A549 (cell line): ENCODE measurements at places on chromosomes 6 and 20.
A peak's percentile ranks its signal among the peaks of the same experiment; 100 is the strongest.

DNA sequence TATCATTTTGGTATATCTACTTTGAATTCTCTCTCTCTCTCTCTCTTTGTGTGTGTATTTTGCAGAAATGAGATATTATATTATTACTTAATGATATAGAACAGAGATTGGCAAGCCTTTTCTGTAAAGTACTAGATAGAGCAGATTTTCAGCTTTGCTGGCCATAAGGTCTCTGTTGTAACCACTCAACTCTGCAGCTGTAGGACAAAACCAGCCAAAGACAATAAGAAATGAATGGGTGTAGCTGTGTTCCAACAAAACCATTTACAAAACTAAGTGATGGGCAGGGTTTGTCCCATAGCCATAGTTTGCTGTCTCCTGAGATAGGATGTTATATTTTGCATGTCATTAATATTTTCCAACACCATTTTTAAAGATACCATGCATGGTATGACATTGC, 91.2 kb upstream of the TSHZ2 start:
- DNase-seq = no peak

GRCh38 chr6:82957171-82957867, 108.3 kb downstream of the UBE3D start:
- DNase-seq = no peak

- DNase-seq = no peak
These were observed 149.0 kb downstream of the HACE1 start for GRCh38 chr6:104710543-104711335.

DNA sequence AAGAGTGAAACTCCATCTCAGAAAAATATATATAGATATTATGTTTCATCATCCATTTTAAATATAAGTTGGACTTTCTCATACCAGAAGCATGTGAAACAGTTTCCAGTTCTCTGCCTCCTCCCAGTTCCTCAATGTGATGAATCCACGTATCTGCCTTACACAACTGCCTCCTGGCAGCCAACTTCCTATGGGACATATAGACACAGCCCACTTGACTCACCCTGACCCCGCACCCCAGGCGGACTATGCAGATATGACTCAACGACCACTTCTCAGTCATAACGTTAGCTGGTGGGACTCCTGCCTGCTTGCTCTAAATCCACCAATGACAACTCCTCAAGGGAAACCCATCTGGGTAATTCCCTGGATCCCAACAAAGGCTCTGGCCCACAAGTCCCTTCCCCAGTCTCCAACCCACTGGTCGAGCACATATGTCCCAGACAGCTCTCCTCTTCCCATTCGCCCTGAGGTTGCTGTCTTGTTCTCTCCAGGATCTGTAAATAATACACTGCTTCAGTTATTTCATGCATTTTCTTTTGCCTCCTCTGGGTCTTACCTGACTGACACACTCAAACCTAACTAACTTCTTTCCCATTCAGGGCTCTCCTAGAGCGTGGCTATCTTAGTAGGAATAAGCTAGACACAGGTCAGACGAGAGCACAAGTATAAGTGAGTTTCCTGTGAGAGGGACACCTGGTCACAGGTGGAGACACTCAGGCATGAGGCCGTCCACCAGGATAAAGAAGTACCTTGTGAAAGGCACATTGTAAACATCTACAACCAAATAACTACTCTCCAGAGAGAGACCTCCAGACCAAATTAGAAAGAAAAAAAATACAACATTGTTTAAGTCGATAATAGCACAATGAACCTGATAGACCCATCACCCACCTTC, 548.5 kb downstream of the CD83 start:
- no peak for DNase-seq

DNA sequence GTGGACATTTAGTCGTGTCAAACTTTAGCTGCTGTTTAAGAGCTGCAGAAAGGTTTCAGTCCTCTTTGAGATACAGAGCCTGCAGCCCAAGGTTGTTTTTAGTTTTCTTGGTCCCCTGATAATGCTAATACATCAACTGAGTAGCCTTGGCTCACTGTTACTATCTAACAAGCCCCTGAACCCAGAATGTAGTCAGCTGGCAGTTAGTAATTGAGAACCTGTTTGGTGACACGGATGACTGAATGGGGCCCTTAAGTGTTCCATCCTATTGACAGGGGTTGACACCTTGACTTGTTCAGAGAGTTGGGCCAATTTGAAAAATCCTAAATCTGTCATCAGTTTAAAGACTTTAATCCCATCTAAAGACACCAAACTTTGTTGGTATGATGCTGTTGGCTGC, 2.8 kb downstream of the RTN4IP1 start:
- DNase-seq = no peak

DNA sequence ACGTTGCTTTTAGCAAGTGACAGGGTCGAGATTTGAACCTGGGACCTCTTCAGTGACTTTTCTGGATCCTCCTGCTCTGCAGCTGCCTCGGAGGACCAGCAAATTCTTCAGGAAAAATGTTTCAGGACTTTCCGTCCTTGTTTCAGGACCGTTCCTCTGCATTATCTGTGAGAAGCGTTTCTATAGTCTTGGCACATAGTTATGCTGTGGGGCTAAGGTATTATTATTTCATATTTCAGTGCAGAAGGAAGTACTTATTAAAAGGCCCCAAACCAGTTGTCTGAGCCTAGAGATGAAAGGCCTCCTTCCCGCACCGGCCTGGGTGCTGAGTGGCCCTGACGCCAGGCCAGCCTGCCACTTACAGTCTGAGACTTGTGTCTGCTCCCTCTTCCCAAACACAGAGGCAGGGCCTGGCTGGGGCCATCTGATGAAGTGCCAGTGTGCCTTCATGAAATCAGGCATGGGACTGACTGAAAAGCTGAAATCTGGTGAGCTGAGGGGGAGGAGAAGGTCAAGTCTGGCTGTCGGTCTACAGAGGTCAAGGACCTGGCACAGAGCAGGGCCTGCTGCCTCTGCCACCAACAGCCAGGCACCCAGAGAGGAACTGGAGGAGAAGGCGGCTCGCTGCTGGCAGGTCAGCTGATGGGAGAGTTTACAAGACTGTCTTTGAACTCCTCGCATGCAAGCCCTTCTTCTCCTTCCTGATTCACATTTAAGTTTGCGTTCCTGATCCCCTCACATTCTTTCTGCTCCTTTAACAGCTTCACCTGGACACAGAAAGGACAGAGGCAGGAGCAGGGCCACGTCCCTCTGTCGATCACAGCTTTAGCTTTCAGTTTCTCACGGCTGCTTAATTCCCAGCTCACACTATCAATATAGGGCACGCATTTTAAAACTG, 8.9 kb upstream of the QKI start:
- DNase-seq = no peak

DNA sequence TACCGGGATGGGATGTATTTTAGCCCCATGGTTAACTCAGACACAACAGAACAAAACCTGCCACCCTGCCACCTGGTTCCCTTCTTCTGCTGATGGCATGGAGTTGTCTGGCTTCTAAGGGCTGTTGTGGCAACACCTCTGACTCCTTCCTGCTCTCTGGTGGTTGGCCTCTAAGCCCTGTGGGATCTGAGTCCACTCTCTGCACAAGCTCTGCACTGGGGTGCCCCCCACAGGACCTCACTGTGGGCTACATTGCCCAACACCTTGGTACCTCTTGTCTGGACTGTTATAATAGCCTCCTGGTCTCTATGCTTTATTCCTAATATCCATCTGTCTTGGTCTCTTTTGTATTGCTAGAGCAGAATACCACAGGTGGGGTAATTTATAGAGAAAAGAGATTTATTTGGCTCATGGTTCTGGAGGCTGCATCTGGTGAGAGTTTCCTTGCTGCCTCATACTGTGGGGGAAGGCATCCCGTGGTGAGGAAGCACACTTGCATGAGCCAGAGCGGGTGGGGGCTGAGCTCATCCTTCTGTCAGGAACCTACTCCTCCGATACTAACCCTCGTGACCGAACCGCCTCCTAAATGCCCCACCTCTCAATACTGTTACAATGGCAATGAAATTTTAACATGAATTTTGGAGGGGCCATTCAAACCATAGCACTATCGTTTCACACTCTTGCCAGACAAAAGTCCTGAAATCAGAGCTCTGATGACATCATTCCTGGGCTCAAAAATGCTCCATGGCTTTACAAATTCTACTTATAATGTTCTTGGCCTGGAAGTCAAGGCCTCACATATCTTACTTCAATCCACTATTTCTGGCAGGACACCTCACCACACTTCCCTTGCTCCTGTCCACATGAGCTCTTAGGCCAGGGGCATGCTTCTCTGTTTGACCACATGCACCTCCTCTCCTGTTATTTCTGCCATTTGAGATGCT, 127.2 kb downstream of the PAX1 start:
- DNase-seq = no peak

DNA sequence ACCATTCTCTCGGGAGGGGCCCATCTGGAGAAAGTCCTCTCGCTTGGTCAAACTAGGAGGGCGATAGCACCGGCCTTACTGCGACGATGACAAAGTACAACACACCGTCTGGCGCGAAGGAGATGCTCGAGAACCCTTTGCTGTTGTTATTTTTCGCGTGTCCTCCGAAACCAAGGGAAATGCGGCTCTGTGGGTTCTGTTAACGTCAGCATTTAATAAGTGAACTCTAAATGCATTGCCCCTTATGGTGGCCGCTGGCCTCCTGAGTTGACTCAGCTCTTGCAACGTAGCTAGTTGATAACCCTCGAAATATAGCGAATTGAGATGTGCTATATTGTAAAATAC, 577 bp upstream of the SCAND1 start:
- DNase-seq = peak; percentile 66

- no peak for DNase-seq
These were observed 68.5 kb upstream of the SRSF6 start for GRCh38 chr20:43389211-43389610.

GRCh38 chr6:168164462-168165061, 85.5 kb upstream of the FRMD1 start:
- DNase-seq = no peak

- DNase-seq = no peak
These were observed 148.3 kb upstream of the ESR1 start for GRCh38 chr6:151659212-151659611.

DNA sequence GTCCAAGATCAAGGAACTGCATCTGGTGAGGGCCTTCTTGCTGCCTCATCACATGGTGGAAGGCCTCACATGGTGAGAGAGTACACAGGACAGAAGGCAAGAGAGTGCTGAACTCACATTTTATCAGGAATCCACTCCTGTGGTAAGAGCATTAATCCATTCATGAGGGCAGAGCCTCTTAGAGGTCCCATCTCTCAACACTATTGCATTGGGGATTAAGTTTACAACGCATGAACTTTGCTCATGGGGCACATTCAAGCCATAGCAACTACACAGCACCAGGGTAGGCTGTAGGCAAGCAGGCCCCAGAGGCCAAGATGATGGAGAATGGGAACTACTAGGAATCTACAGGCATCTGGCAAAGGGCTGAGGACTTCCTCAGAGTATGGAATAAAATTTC, 10.0 kb upstream of the TGIF2 start:
- no peak for DNase-seq

GRCh38 chr6:6585003-6585311, 3.6 kb upstream of the LY86 start:
- no peak for DNase-seq

GRCh38 chr20:11849976-11850670, 67.6 kb upstream of the BTBD3 start:
- DNase-seq = no peak

GRCh38 chr20:21623074-21623780, 82.2 kb upstream of the PAX1 start:
- DNase-seq = no peak

GRCh38 chr20:53950578-53950977, 119.8 kb downstream of the BCAS1 start:
- DNase-seq = no peak

DNA sequence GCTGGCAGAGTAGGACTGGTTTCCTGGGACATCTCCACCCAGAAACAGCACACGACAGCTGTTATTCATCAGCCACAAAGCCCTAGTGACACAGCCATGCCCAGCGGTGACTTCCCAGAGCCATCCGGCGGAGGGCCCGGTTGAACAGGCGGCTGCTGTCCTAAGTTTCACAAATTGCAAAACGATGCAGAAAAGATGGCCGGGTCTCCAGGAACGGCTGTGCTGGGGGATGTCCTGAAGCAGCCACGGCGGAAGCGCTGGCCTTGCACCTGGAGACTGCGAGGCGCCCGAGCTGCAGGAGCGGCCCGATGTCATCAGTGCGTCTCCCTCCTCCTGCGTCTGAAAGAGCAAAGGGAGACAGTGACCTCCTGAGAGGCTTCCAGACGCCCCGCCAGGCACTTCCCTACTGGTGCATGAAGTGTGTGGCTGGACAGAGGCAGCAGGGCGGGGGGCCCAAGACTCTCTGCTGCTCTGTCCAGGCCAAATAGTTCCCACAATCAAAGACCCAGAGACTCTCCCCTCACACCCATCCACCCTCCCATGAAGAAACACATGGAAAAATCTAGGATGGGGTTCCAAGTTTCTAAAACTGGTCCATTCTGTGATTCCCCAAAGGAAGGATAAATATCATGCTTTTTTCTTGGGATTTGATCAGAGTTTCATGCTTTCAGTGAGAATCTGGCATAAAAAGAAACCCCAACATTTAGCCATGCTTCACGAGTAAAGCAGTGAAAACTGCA, 44.0 kb downstream of the SSR1 start:
- no peak for DNase-seq

- DNase-seq = no peak
These were observed 51.6 kb downstream of the LAMA4 start for GRCh38 chr6:112202639-112203341.

DNA sequence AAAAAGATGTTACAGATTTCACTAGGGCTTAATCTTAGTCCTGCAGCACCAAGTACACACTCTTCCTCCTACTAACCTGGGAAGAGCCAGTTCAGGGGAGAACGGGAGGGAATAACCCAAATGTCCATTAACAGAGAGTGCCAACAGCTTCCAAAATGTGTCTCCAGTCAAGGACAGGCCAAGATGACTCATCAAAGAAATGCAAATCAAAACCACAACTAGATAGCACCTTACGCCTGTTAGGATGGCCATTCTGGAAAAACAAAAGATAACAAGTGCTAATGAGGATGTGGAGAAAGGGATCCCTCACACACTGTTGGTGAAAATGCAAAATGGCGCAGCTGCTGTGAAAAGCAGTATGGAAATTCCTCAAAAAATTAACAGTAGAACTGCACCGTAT, 3.8 kb upstream of the MAS1L start:
- no peak for DNase-seq

DNA sequence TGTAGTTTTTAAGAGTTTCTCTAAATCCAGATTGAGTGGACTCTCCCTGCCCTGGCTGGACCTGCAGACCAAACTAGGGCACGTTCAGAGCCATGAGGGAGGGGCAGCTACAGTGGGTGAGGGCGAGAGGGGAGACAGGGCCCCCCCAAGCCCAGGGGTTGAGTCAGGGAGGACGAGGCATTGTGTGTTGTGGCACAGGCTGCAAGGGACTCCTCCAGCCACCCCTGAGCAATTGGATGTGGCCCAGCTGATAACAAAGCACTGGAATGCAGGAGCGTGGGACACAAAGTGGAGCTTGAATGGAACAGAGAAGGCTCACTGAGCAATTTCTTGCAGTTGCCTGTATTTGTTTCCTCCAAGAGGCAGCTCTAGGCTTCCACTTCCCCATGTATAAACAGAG, 43.5 kb upstream of the MYL9 start:
- no peak for DNase-seq

- no peak for DNase-seq
These were observed 1.8 kb upstream of the SPEF1 start for GRCh38 chr20:3783068-3783489.

GRCh38 chr6:88449770-88450169, 283.6 kb upstream of the CNR1 start:
- DNase-seq = no peak

GRCh38 chr6:87350516-87350915, 5.9 kb downstream of the C6orf163 start:
- DNase-seq = no peak

- no peak for DNase-seq
These were observed 683.0 kb downstream of the DHX35 start for GRCh38 chr20:39645131-39645530.
